ENCODE measurements at places on chromosomes 2 and 18.

GRCh38 chr2:100752628-100753333 lies 67.2 kb upstream of the NPAS2 start:
- no peak for DNase-seq

GRCh38 chr18:62938006-62938405 lies 222.7 kb downstream of the PHLPP1 start:
- DNase-seq: no peak

GRCh38 chr2:220081171-220081570 lies 453.7 kb downstream of the SLC4A3 start:
- DNase-seq: no peak

DNA sequence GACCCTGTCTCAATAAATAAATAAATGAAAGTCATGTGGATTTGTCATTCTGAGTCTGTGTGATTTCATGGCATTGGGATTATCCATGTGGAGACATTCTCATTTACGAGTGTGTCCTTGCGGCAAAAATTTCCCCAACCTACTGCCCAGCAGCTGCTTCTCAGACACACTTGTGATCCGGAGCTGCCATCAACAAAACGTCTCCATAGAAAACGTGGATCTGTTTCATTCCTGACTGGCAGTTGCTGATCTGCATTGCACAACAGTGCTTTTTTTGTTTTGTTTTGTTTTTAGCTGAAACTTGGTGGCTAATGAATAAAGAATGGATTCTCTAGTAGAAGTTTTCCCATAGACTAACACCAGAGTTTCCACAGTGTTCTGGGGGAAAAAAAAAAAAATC lies 74.7 kb downstream of the TGIF1 start:
- no peak for DNase-seq

- no peak for DNase-seq
Measured at GRCh38 chr2:239704737-239705136, 303.9 kb upstream of the HDAC4 start.

- no peak for DNase-seq
Measured at GRCh38 chr2:144583381-144583729, 63.4 kb upstream of the ZEB2 start.

- no peak for DNase-seq
Measured at GRCh38 chr2:234251326-234252271, 201.1 kb downstream of the SPP2 start.

GRCh38 chr2:62197011-62197924 lies 1.4 kb downstream of the B3GNT2 start:
- peak; percentile 62 for DNase-seq

DNA sequence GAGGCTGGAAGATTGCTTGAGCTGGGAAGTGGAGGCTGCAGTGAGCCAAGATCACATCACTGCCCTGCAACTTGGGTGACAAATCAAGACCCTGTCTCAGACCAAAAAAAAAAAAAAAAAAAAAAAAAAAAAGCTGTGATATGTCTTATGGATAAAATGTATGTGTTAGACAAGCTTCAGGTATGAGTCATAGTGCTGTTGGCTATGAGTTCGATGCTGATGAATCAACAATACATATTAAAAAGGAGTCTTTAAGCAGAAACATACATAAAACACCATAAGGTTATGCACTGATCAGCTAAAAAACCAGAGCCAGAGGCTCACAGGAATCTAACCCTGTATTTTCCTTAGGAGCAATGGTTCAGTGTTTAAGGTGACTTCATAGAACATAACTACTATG lies 332.3 kb downstream of the NCKAP5 start:
- no peak for DNase-seq

DNA sequence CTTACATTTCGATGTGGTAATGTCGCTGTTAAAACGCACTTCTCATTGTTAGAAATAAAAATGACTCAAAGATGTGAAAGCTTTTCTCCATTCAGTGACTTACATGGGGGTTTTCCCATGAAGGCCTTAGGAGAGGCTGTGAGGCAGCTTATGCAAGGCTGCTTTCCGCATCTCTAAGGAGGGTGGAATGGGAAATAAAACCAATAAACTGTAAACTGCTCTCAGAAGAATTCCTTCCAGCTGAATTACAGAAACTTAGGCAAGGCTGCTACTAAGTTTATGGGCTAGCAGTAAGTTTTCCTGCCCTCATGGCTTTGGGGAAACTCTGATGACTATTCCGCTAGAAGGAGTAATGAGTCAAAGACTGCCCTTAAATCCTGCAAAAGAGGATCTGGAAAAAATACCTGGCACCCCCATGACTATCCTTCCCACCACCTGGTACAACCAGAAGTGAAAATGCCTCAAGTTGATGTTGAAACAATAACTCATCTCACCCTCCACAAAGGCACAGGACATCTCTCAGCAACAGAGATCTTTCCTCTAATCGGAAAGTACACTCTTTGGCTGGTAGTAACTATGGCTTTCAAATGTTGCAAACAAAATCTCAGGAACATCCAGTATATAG lies 97.7 kb upstream of the SMAD7 start:
- no peak for DNase-seq

DNA sequence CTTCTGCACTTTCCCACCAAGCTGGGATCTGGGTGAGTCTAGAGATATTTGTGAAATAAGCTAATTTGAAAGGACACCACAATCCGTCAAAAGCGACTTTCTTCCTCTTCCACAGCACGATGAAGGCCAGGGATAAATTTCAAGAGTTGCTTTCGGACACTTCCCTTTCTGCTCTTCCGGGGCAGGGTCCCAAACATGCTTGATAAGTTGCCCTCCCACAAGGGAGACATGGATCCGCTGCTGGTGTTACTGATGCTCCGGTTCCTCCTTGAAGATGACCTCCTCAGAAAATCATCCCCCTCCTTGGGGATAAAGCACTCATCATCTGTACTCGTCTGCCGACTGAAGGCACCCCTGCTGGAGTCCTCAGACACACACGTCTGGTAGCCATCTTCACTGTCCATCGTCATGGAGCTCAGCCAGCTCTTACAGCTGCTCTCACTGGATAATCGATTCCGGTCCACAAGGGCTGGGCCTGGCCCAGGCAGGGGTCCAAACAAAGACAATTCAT lies 28.2 kb downstream of the CYTIP start:
- DNase-seq: no peak

DNA sequence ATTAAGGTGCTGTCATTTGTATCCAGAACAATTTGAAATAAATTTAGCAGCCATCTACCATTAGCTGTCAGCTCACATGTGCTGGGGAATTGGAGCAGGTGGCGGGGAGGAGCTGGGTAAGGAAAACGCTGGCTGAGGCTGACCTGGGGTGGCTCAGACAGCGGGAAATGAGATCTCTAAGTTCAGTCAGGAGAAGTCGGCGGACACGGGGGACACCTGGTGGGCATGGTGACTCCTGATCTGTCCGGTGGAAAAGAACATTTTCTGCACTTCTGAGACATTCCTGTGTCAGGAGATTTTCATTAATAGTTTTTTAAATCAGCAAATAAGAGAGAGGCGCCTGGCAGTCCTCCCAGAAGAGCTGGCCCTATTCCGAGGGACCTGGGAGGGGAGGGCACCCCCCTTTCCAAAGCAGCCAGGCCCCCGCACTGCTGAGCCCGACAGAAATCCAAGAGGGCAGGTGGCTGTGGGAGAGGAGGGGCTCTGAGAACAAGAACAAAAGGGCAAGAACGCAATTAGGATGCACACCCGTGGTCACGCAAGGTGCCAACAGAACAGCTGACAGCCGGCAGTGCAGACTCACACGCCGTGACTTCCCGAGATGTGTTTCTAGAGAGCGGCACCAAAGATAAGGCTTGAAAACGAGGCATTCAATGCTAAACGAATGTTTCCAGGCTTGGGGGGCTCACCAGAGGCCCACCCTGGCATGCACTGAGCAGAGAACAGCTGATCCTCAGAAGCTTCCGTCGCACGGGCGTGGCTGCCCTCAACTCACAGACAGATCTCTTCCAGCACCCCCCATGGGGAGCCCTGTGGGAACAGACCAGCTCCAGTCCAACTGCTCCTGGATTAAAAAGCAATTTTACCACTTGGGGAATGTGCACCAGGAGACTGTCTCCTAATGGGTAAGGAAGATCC lies 26.4 kb downstream of the SLC66A2 start:
- DNase-seq: no peak

GRCh38 chr2:236986524-236987330 lies 99.0 kb upstream of the COPS8 start:
- DNase-seq: no peak

GRCh38 chr18:75200605-75201280 lies 8.2 kb downstream of the PTGR3 start:
- no peak for DNase-seq

GRCh38 chr2:18910843-18911242 lies 321.5 kb upstream of the NT5C1B start:
- DNase-seq: no peak

GRCh38 chr2:34123996-34124785 lies 525.1 kb upstream of the FAM98A start:
- DNase-seq: no peak

- no peak for DNase-seq
Measured at GRCh38 chr2:85064927-85065577, 68.1 kb upstream of the TCF7L1 start.

- no peak for DNase-seq
Measured at GRCh38 chr2:175935289-175936181, 66.5 kb downstream of the LNPK start.

GRCh38 chr2:56325661-56326345 lies 142.0 kb downstream of the CCDC85A start:
- no peak for DNase-seq

- no peak for DNase-seq
Measured at GRCh38 chr2:136479696-136480095, 285.6 kb upstream of the THSD7B start.

GRCh38 chr2:47221946-47222345 lies 66.8 kb upstream of the STPG4 start:
- no peak for DNase-seq

GRCh38 chr2:26605195-26605998 lies 35.8 kb downstream of the CIB4 start:
- peak; percentile 39 for DNase-seq

- DNase-seq: no peak
Measured at GRCh38 chr2:23083966-23084365, 301.0 kb upstream of the KLHL29 start.

DNA sequence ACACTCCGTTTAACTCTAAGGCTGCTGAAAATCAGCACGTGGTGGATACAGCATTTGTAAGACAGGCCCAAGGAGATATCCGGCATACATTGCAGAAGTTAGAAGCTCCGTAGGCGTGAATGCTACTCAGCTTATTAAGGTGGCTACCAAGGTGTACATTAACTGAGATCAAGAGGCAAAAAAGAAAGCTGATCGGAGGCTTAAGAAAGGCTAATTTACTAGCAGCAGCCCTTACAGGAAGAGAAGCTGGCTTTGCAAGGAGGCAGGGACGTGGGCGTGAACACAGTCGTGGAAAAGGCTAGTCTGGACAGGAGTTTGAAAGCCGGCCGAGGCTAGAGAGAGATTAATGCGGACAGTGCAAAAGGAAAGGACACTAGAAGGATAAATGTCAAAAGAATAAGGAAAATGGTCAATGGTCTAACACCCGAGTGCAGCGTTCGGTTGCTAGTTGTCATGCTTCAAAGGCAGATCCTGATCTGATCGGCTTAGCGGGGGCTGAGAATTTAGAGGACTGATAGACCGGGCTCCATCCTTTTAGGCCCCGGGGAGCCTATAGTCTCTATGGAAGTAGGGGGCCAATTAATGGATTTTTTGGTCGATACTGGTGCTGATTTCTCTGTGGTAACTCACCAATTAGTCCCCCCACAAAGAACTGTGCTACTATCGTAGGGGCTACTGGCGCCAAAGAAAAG lies 45.6 kb upstream of the SELENOI start:
- DNase-seq: no peak

GRCh38 chr2:121071034-121071504 lies 213.9 kb downstream of the TFCP2L1 start:
- DNase-seq: peak; percentile 80

DNA sequence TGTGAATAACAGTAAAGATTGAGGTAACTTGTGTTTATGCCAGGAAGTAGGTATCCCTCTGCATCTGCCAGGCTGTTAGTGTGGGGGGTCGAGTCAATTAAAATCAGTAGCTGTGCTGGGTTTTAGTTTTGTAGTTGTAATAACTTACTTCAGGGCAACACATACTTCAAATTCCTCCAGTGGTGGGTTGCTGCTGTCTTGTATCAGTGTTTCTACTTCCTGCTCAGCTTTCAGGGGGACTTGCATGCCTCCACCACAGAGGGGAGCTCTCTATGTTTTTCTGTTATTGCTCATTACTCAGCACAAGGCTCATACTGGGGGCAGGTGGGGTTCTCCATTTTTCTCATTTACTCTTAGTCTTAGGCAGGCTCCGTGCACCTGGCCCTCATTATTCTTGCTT lies 136.8 kb downstream of the CAPN13 start:
- no peak for DNase-seq

DNA sequence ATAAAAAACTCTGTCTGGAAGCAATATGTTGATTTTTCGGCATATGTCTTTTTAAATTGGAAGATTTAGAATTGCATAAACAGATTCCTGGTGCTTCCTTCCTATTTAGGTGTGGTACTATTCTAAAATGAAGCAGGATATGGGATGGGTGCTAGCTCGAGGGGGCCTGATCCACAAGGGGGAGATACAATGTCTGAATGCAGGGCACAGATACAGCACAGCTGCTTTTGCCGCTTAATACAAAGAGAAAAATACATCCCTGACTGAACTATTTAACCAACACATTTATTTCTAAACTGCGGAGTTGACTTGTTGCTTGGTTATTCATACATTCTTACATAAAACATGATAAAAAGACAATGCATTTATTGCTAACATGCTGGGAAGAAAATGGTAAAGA lies 169.1 kb downstream of the TMEFF2 start:
- DNase-seq: no peak

GRCh38 chr2:185215497-185215896 lies 523.1 kb upstream of the FSIP2 start:
- no peak for DNase-seq

- no peak for DNase-seq
Measured at GRCh38 chr2:127770973-127771735, 39.8 kb downstream of the WDR33 start.

DNA sequence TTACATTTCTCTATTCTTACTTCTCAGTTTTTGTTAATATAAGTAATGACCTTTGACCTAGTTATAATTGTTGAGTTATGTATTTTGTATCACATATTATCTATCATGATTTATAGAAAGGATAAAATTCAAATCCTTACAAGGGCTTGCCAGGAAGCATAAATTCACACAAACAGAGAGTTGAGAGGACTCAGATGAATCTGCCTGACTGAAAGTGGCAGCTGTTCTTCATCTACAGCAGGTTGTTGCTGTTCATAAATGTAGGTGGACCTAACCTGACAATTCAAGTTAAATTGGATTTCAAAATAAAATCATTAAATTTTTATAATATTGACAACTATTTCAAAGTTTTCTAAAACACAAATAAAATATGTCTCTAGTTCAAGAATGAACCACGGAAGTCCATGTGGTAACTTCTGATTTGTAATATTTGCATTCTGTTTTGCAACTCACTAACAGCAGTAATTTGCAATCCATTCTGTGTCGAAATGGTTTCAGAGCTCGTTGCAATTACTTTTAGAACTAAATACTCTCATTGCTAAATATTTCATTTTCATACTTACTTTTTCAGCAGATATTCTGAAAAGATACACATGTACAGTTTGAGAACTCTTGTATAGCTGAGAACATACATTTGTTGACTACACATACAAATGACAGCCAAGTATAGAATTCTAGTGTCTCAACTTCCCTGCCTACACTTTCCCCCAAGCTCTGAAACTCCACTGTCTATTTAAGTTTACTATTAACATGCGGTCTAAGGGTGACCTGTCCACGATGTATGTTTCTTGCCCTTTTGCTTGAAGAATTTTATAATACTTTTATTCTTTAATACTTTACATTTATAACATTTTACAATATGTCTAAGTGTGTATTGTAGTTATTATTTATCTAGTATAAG lies 25.7 kb downstream of the SCN7A start:
- peak; percentile 14 for DNase-seq

GRCh38 chr2:177603768-177604167 lies 211.2 kb downstream of the AGPS start:
- no peak for DNase-seq

- DNase-seq: no peak
Measured at GRCh38 chr2:88448248-88448647, 4.2 kb downstream of the FOXI3 start.

Data from HuH-7.5 (cell line).